Stimulated activated CD8-positive, alpha-beta memory T cell treated with anti-CD3 and anti-CD28 coated beads, Interleukin-7, amount 100 ng/mL, for 24 hours (primary cell): ENCODE measurements at places on chromosomes 11 and 22.

DNA sequence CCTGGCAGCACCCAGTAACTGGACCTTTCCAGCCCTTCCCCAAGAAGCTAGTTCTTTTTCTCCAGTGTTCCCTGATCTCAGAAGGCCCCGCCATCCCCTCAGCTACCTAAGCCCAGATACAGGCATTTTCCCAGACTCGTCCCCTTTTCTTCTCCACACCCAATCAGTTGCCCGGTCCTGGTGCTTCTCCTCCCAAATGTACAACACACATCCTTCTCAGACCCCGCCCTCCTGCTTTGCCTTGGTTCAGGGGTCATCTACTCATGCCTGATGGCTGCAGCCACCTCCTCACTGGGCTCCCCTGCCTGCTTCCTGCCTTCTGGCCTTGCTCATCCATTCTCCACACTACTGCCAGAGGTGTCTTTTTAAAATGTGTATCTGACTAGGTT lies 6.5 kb downstream of the TKFC start:
- no peak for DNase-seq

DNA sequence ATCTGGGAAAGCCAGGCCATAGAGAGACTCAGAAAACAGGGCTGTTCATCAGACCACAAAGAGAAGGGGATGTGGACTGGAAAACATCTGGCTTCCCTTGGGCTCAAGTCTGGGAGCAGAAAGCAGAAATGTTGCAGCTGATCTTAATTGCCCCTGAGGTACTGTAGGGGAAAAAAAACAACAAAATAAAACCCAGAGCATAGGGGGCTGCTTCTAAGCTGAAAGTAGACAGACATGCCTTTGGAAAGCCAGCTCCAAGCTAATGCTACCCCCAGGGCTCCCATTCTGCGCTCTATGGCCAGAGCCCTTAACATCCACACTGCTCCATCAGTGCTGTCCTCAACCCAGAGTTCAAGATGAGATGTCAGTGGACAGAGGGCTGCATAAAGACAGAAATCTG lies 2.0 kb upstream of the PACSIN3 start:
- no peak for DNase-seq

- no peak for DNase-seq
Observed at GRCh38 chr22:44256556-44257485, 55.9 kb downstream of the SHISAL1 start.

DNA sequence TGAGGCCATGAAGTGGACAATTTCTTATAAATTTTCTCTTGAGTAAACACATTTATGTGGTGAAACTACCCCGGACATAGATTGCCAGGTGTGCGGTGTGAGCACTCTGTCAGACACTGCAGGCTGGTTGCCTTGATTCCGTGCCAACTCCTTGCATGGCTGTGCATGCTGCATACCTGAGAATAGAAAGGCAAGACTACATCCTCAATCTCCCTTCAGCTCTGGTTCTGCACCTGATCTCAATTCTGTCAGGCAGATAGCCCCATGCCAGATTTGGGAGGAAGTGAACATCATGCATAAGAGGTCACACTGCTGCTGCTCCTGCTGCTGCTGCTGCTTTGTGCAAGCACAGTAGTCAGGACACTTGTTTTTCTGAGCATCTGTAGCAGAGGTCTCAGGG lies 42.5 kb upstream of the DEUP1 start:
- DNase-seq = no peak

DNA sequence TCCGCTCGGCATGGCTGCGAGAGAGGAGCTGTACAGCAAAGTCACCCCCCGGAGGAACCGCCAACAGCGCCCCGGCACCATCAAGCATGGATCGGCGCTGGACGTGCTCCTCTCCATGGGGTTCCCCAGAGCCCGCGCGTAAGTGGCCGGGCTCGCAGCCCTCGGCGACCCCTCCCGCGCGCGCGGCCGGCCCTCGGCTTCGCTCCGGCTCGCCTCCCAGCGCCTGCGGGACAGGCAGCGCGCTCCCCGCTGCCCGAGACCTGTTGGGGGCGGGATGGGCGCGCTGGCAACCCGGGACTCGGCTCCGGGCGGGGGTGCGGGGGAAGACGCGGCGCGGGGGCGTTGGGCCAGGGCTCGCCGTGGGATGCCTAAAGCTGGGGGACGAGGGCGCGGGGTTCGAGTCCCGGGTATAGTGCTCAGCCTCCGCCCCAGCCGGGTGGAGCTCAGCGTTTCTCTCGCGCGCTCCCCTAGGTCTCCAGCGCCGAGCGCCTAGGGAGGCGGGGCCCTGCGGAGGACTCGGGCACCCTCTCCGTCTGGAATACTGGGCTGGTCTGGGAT lies 630 bp downstream of the UBASH3B start:
- DNase-seq = no peak

- no peak for DNase-seq
Observed at GRCh38 chr22:41512421-41513194, 31.7 kb downstream of the POLR3H start.

DNA sequence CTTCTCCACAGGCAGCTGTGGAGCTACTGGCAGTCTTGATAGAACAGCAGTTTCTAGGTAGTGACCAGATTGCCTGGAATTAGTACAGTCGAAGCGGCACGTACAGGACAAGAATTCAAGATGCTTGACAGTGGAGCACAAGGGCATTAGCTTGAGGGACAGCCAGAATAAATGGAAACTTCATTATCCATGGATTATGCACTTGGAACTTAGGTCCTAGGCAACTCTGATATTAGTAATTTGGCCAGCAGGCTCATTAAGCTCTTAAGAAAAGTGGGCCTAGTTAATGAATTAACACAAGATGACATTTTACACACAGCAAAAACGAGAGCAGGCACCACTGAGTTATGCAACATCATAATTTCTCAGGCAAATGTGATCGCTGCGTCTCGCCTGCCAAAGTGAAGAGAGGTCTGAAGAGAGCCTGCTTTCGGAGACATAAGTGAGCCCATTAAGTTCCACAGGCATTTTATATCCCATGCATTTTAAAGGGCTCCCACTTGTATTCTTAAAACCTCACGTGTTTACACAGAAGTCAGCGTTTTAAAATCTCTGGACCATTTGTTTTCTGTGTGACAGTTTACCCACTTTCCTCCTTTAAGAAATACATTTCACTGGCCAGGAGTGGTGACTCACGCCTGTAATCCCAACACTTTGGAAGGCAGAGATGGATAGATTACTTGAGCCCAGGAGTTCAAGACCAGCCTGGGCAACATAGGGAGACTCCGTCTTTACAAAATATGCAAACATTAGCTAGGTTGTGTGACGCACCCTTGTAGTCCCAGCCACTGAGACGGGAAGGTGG lies 66.2 kb downstream of the COMMD9 start:
- DNase-seq = no peak

GRCh38 chr22:20571078-20571503 lies 63.7 kb downstream of the MED15 start:
- DNase-seq = no peak

GRCh38 chr11:71171576-71171975 lies 80.8 kb downstream of the SHANK2 start:
- no peak for DNase-seq

GRCh38 chr11:43756575-43756974 lies 76.0 kb downstream of the HSD17B12 start:
- no peak for DNase-seq

DNA sequence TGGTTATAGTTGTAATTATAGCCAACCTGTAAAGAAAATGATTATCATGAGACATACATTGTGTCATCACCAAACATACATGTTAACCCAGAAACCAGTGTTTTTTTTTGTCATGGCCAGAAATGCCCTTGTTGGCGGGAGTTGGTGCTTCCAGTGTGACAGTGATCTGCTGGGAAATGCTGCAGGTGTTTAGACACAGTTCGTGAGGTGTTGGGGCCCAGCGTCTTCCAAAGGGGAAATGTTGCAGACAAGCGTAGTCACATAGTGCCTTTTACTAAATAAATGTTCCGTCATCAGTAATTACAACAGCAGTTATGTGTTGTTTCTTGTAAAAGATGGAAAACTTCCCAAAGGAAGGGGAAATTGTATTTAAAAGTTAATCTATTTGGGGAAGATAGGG lies 92.6 kb upstream of the GAL start:
- no peak for DNase-seq

DNA sequence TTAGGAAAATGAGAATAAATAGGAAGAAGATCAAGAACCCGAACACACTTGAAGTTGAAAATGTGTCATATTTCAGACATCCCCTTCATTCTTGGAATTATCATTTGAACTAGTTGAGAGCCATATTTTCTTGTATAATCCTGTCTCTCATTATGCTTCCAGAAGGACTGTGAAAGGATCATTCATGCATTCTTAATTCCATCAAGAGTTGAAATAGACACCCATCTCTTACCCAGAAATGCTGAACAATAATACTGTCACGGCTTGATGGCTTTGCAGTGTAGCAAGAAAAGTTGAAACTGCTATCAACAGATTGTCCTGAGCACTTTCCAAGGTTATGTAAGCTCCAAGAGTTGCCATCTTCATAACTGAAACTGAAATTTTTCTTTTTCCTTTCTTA lies 79.7 kb downstream of the ARHGAP42 start:
- no peak for DNase-seq

DNA sequence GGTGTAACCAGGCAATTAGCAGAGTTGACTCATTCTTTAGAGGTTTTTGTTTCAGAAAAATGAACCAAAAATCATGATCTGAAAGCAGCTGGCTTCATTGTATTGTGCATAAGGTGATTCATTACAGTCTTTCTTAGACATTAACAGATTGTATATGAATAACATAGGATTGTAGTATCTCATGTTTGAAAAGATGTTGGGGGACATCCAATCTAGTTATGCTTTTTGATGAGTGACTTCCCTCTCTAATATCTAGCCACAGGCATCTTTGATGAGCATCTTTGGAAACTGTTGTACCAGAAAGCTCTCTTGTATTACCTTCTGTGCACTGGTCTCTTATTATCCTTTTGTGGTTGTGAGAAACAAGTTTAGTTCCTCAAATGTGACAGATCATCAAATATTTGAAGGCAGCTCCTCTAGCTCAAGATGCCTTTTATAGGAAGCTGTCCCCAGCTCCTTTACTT lies 8.3 kb downstream of the GRK3 start:
- no peak for DNase-seq

GRCh38 chr22:40676644-40677043 lies 2.6 kb upstream of the MCHR1 start:
- DNase-seq = no peak

DNA sequence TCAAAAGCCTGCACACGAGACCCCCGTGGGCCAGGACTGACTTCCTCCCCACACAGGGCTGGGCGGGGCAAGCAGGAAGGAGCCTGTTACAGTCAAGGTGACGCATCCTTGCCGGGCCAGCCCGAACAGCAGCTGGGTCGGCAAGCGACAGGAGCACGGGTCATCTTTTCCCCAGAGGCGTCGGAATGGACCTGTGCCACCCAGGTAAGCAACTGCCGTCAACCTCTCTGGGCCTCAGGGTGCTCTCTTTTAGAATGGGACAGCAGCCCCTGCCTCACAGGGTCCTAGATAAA lies at the start of gene CYTH4:
Gene CYTH4, plus strand, starts transcription at position 124 of the 293 bp plus-strand sequence. Its CDS starts 62 bp downstream, at position 186.
- no peak for DNase-seq

GRCh38 chr22:33018232-33018864 lies 39.8 kb downstream of the SYN3 start:
- no peak for DNase-seq

- DNase-seq = no peak
Observed at GRCh38 chr22:29830585-29830984, 7.5 kb downstream of the ASCC2 start.
